Spinal cord (tissue), 10 donors: ENCODE measurements at places on chromosomes 16 and 17. TPM values are rescaled to one million over a fixed set of nuclear protein-coding genes. Genes with fewer than 3 reads are reported as not detected.

The TPSAB1 gene
- 1.2 TPM for total RNA-seq

The KRTAP9-2 gene
- not detected for total RNA-seq

- H3K4me1 ChIP-seq, result peaks cover 11% of the 10 kb centered on the region
- no peak overlapping the region for H3K27ac ChIP-seq
- no peak overlapping the region for H3K4me3 ChIP-seq
Observed at GRCh38 chr16:54050459-54051210, 236.0 kb downstream of the IRX3 start.

DNA sequence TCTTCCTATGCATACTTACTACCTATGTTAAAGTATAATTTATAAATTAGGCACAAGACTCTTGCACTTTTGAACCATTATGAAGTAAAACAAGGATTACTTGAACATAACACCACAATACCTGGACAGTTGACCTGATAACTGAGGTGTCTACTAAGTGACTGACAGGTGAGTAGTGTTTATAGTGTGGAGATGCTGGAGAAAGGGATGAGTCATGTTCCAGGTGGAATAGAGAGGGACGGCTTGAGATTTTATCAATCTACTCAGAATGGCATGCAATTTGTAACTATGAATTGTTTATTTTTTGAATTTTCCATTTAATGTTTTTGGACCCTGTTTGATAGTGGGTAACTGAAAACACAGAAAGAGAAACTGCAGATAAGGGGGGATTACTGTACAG lies 287.6 kb downstream of the MAP2K6 start:
- H3K4me1 ChIP-seq, result no peaks in the 10 kb centered on the region
- H3K27ac ChIP-seq, result no peak overlapping the region

DNA sequence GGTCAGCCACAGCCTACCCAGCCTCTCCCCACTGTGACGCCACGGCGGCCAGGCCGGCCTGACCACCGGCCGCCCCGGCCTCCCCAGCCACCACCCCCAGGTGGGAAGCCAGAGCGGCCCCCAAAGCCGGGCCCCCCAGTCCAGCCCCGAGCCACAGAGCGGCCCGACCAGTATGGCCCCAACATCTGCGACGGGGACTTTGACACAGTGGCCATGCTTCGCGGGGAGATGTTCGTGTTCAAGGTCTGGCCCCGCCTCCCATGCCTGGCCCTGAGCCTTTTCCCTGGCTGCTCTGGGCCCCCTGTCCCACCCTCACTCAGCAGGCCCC lies 16.0 kb downstream of the MMP15 start:
- H3K36me3 ChIP-seq, result peaks cover 89% of the 10 kb centered on the region
- DNase-seq, result no peak
- no peaks in the 10 kb centered on the region for H3K27me3 ChIP-seq
- H3K27ac ChIP-seq, result no peak overlapping the region
- H3K4me1 ChIP-seq, result peaks cover 6% of the 10 kb centered on the region

DNA sequence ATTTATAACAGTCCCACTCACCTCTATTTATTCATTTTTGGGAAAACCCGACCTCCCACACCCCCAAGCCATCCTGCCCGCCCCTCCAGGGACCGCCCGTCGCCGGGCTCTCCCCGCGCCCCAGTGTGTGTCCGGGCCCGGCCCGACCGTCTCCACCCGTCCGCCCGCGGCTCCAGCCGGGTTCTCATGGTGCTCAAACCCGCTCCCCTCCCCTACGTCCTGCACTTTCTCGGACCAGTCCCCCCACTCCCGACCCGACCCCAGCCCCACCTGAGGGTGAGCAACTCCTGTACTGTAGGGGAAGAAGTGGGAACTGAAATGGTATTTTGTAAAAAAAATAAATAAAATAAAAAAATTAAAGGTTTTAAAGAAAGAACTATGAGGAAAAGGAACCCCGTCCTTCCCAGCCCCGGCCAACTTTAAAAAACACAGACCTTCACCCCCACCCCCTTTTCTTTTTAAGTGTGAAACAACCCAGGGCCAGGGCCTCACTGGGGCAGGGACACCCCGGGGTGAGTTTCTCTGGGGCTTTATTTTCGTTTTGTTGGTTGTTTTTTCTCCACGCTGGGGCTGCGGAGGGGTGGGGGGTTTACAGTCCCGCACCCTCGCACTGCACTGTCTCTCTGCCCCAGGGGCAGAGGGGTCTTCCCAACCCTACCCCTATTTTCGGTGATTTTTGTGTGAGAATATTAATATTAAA lies 638 bp upstream of the TMEM88 start:
- H3K27me3 ChIP-seq, result no peaks in the 10 kb centered on the region
- no peak overlapping the region for H3K27ac ChIP-seq
- no peak for DNase-seq
- H3K4me1 ChIP-seq, result peaks cover 56% of the 10 kb centered on the region

DNA sequence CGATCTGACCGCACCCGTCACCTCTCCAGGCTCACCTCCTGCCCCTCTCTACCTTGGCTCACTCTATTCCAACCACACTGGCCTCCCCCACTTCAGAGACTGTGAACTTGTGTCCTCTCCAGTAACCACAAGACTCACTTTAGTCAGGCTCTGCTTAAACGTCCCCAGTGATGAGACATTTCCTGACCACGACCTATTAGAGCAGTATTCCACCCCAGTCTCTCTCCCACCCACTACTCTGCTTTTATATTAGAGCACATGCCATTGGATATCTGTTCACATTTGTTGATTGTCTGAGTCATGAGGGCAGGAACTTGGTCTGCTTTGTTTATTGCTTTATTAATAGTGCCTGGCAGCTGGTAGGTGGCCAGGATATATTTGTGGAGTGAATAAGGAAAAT lies 20.1 kb downstream of the COX11 start:
- peaks cover 4% of the 10 kb centered on the region for H3K36me3 ChIP-seq
- H3K4me1 ChIP-seq, result no peaks in the 10 kb centered on the region
- H3K27me3 ChIP-seq, result no peaks in the 10 kb centered on the region
- H3K27ac ChIP-seq, result no peak overlapping the region
- H3K4me3 ChIP-seq, result no peak overlapping the region

DNA sequence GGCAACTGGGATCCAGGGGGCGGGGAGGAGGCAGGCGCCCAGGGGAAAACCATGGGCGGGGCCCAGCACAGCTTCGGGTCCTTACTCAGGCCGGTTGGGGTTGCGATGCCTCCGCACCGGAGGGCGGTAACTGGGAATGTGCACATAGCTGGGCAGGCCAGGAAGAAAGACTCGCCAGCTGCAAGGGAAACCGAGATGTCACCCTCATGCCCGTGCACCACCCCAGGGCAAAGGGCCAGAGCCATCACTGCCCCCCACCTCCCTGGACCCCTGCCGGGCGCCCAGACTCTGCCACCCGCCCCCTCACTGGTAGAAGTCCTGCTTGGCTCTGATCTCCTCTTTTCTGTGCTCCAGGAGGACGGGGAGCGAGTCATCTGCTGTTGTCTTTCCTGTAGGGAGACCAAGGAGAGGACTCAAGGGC lies 6.7 kb downstream of the ALOX12B start:
- no peak overlapping the region for H3K4me3 ChIP-seq

GRCh38 chr16:66250686-66251431 lies 115.6 kb upstream of the CDH5 start:
- peaks cover 33% of the 10 kb centered on the region for H3K4me1 ChIP-seq
- no peaks in the 10 kb centered on the region for H3K36me3 ChIP-seq
- no peak overlapping the region for H3K4me3 ChIP-seq
- DNase-seq, result peak; percentile 32
- no peaks in the 10 kb centered on the region for H3K27me3 ChIP-seq

DNA sequence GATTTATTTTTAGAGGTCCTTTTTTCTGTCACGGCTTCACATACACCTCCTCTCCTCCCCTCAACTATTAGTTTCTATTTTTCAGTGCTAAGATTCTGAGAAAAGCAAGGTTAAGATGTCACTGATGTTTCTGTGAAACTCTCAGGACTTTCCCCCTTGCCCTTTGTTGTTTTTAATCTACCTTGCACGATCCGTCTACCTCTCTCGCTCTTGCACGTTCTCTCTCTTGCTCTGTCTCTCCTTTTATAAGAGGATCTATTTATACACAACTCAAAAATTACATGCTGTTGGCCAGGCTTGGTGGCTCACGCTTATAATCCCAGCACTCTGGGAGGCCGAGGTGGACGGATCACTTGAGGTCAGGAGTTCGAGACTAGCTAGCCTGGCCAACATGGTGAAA lies 43.6 kb downstream of the RPA1 start:
- no peak overlapping the region for H3K27ac ChIP-seq
- H3K4me3 ChIP-seq, result no peak overlapping the region
- peaks cover 23% of the 10 kb centered on the region for H3K36me3 ChIP-seq
- DNase-seq, result no peak
- H3K4me1 ChIP-seq, result no peaks in the 10 kb centered on the region
- no peaks in the 10 kb centered on the region for H3K27me3 ChIP-seq

DNA sequence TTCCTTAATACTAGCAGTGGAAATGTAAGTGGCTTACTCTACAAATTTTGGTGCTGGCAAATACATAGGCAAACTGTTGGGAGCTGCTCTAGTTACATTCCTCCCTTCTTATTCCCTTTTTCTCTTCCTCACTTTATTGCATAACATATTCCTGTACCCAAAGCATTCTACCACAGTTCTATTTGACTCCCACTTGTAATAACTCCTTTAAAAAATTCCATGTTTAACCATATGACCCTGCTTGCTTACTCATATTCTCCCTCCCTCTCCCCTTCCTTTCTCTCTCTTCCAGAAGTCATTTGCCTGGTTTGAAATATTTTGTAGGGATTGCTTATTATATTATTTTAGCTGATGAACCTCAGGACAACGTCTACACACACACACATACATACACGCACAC lies 22.7 kb downstream of the NQO1 start:
- no peak overlapping the region for H3K4me3 ChIP-seq
- no peak for DNase-seq
- H3K4me1 ChIP-seq, result no peaks in the 10 kb centered on the region
- H3K27me3 ChIP-seq, result no peaks in the 10 kb centered on the region

GRCh38 chr16:1581804-1582203 lies 30.1 kb downstream of the IFT140 start:
- peaks cover 74% of the 10 kb centered on the region for H3K36me3 ChIP-seq
- no peak overlapping the region for H3K27ac ChIP-seq
- H3K27me3 ChIP-seq, result no peaks in the 10 kb centered on the region
- no peak overlapping the region for H3K4me3 ChIP-seq

- no peak overlapping the region for H3K27ac ChIP-seq
- no peak for DNase-seq
- H3K36me3 ChIP-seq, result no peaks in the 10 kb centered on the region
- no peaks in the 10 kb centered on the region for H3K4me1 ChIP-seq
Observed at GRCh38 chr16:23355106-23355670, 53.1 kb downstream of the SCNN1B start.

- H3K36me3 ChIP-seq, result no peaks in the 10 kb centered on the region
- H3K4me1 ChIP-seq, result peaks cover 14% of the 10 kb centered on the region
- peak overlapping the region; percentile 82 for H3K4me3 ChIP-seq
- H3K27me3 ChIP-seq, result no peaks in the 10 kb centered on the region
- H3K27ac ChIP-seq, result peak overlapping the region; percentile 81
Observed at GRCh38 chr17:32007463-32008298, 498 bp downstream of the LRRC37B start.

GRCh38 chr17:7223375-7223774 lies 3.6 kb downstream of the ACADVL start:
- no peak overlapping the region for H3K27ac ChIP-seq
- H3K36me3 ChIP-seq, result peaks cover 80% of the 10 kb centered on the region
- peaks cover 40% of the 10 kb centered on the region for H3K4me1 ChIP-seq
- H3K27me3 ChIP-seq, result no peaks in the 10 kb centered on the region
- H3K4me3 ChIP-seq, result no peak overlapping the region

DNA sequence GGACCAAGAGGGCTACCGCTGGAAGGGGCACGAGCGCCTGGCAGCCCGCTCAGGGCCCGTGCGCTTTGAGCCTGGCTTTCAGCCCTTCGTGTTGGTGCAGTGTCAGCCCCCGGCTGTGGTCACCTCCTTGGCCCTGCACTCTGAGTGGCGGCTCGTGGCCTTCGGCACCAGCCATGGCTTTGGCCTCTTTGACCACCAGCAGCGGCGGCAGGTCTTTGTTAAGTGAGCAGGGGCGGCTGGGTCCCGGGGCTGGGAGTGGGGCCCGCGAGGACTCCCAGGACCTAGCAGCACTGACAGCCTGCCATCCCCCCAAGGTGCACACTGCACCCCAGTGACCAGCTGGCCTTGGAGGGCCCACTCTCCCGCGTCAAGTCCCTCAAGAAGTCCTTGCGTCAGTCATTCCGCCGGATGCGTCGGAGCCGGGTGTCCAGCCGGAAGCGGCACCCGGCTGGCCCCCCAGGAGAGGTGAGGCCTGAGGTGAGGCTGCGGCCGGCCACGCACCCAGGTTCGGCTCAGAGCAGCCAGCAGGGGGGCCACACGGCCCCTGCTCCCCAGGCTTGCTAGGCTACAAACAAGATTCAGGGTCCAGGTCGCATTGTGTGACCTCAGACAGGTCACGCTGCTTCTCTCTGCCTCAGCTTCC lies 17.4 kb upstream of the MYO15B start:
- no peak overlapping the region for H3K4me3 ChIP-seq
- H3K4me1 ChIP-seq, result peaks cover 8% of the 10 kb centered on the region
- DNase-seq, result no peak
- H3K27ac ChIP-seq, result no peak overlapping the region
- H3K27me3 ChIP-seq, result no peaks in the 10 kb centered on the region
- peaks cover 36% of the 10 kb centered on the region for H3K36me3 ChIP-seq

GRCh38 chr17:3482852-3483251 lies 7.1 kb downstream of the ASPA start:
- DNase-seq, result no peak
- no peak overlapping the region for H3K27ac ChIP-seq
- no peaks in the 10 kb centered on the region for H3K27me3 ChIP-seq
- no peaks in the 10 kb centered on the region for H3K4me1 ChIP-seq

GRCh38 chr17:68260051-68260762 lies 12.4 kb downstream of the AMZ2 start:
- H3K4me3 ChIP-seq, result no peak overlapping the region
- peaks cover 3% of the 10 kb centered on the region for H3K36me3 ChIP-seq
- DNase-seq, result no peak
- no peaks in the 10 kb centered on the region for H3K27me3 ChIP-seq
- H3K27ac ChIP-seq, result no peak overlapping the region
- no peaks in the 10 kb centered on the region for H3K4me1 ChIP-seq
